ENCODE measurements at places on chromosomes 4 and X.
A peak's percentile ranks its signal among the peaks of the same experiment; 100 is the strongest.

- no peak for DNase-seq
Measured at GRCh38 chrX:16722481-16722880, 3.1 kb downstream of the SYAP1 start.

DNA sequence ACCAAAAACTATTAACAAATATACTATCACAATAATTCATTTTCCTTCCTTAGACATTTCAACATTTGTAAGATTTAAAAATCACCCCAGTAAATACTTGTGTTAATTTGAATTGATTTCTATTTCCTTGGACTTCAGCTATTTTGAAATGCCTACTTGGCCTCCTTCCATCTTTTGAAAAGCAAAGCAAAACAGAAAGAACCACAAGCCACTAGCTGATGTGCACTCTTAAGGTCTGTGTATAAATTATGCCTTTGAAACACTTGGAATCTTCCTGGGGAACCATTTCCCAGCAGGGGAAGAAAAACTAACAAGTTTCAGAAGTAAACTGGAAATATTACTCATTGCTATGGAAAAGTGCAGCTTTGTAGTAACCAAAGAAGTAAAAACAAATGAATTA lies 139.8 kb downstream of the CLCN4 start:
- DNase-seq = no peak

- DNase-seq = peak; percentile 2
Measured at GRCh38 chrX:20352935-20353336, 86.2 kb upstream of the RPS6KA3 start.

DNA sequence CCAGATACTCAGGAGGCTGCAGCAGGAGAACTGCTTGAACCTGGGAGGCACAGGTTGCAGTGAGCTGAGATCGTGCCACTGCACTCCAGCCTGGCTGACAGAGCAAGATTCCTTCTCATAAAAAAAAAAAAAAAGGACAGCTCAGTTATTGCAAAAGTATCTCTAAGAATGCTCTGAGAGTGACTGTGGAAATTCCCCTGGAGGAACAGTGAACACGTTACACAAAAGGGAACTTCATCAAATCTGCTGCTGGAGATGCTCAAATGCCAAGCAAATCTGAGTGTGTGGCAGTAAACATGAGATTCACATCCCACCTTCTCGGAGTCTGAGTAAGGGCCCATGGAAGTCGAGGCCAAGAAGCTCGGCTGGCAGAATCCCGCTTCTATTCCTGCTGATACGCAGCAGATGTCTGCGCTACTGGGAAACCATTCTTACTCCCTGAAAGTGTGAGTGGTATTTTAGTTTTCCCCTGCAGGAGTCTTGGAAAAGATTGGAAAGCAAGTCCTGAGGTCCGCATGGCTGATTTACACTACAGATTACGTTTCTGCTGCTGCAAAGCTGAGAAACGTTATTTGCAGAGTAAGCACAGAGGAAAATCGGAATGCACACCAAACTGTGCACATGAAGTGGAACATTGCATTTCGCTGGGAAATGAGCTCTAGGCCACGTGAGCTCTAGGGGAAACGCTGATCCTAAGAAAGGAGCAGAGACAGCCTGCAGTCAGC lies 162.9 kb downstream of the NSUN7 start:
- no peak for DNase-seq

GRCh38 chr4:40446839-40447238 lies 111.7 kb downstream of the CHRNA9 start:
- no peak for DNase-seq

- DNase-seq = no peak
Measured at GRCh38 chrX:10939424-10939823, 171.7 kb upstream of the HCCS start.

GRCh38 chrX:18674417-18674787 lies 2.5 kb upstream of the RS1 start:
- peak; percentile 14 for DNase-seq

DNA sequence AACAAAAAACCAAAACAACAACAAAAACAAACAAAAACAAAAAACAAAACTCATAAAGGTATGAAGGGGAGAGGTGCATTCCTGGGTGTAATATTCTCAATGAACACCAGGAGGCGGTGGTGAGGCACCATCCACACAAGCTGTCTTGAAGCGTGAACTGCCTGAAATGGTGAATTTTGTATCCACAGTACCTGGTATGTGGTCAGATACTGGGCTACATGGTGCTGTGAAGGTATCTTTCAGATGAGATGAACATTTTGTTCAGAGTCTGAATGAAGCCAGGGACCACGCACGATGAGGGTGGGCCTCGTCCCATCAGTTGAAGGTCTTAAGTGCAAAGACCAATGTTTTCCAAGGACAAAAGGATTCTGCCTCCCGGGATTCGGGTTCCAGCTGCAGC lies 58.5 kb downstream of the ASMT start:
- DNase-seq = peak; percentile 59

DNA sequence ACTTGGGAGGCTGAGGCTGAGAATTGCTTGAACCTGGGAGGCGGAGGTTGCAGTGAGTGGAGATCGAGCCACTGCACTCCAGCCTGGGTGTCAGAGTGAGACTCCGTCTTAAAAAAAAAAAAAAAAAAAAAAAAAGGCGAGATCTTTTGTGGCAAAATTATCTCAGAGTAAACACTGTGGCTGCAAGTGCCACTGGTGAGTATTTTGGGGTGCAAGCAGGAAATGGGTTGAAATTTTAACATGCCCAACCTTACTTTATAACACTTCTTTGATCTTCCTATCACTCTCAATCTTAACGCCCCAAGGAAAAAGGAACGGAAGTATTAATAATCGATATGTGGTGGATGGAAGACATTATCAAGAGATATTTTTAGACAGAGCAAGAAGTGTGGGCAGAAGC lies 32.1 kb downstream of the SLC34A2 start:
- DNase-seq = no peak

DNA sequence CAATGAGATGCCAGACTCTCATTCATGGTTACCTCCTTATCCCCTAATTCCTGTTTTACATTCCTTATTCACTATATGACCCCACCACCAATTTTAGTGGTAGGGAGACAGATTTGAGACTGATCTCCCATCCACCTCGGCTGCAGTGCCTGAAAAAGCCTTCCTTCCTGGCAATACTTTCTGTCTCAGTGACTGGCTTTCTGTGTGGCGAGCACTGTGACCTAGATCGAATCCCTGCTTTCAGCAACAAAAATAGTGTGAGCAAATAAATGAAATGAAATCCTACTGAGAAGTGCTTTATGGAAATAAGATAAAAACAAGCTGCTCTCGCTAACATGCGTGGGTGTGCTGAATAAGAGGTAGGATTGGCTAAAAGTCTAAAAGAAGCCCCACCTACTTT lies 165.3 kb downstream of the GPM6A start:
- no peak for DNase-seq

Measured in activated CD8-positive, alpha-beta T cell treated with anti-CD3 and anti-CD28 coated beads for 36 hours (primary cell).